Stimulated activated CD8-positive, alpha-beta memory T cell treated with anti-CD3 and anti-CD28 coated beads, Interleukin-7, amount 100 ng/mL, for 1 hour (primary cell): ENCODE measurements at places on chromosomes 5 and 9.

- DNase-seq = no peak
These were observed 17.5 kb downstream of the LRRC70 start for GRCh38 chr5:62596096-62596495.

DNA sequence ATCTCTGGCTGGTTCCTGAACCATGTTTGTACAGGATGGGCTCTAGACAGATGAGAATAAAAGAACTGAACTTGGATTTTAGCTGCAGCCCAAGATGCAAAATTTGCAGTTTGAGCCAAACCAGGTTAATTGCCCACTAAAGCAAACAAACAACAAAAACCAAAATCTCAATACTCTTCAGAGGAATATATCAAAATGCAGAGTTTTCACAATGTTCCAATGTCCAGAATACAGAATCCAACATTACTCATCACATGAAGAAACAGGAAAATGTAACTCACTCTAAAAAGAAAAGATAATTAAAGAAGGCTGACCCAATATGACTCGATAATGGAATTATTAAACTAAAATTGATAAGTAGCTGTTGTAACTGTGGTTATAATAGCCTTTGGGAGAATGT lies 20.4 kb downstream of the FOXI1 start:
- DNase-seq = no peak

DNA sequence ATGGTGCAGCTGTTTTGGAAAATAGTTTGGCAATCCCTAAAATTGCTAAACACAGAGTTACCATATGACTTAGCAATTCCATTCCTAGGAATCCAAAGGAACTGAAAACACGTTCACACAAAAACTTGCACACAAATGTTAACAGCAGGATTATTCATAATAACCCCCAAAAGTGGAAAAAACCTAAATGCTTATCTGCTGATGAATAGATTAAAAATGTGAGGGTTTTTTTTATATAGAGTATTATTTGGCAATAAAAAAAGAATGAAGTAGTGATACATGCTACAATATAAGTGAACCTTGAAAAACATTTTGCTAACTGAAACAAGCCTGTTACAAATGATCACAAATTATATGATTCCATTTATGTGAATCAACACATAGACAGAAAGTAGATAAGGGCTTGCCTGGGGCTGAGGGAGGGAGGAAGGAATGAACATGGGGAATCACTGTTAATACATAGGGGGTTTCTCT lies 45.1 kb upstream of the TRIO start:
- DNase-seq = no peak

GRCh38 chr5:168889039-168889438 lies 309.9 kb upstream of the PANK3 start:
- no peak for DNase-seq

GRCh38 chr5:128081111-128081851 lies 2.3 kb upstream of the SLC12A2 start:
- DNase-seq = no peak

DNA sequence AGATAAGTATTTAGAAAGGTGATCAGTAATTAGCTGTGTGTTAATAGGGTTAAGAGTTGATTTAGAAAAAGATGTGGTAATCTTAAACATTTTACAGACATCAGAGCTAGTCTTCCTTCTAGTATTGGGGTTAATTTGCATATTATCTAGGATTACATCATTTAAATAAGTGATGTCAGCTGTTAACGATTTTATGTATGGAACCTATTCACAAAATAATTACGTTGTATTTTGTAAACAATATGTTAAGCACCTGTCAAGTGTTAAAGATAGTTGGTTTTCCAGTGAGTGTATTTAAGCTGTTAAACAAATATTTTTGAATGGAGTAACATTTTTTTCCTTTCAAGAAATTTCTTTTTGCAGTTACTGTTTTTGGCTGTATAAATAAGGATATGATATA lies 2.2 kb downstream of the DCP2 start:
- DNase-seq = no peak
